ENCODE measurements at places on chromosomes 13 and 19. TPM values are rescaled to one million over a fixed set of nuclear protein-coding genes. Genes with fewer than 3 reads are reported as not detected.

The OLFM2 gene
- total RNA-seq: 0.82 TPM

The SOHLH2 gene
- total RNA-seq: 1.7 TPM

The WASF3 gene
- total RNA-seq: 13.5 TPM

The OR10H1 gene
- total RNA-seq: not detected

The GPALPP1 gene
- 31.2 TPM for total RNA-seq

The KCNJ14 gene
- 1.3 TPM for total RNA-seq

The ZNF534 gene
- total RNA-seq: not detected

The ZNF439 gene
- total RNA-seq: 2.8 TPM

The RAB3A gene
- total RNA-seq: 2.8 TPM

The ACP7 gene
- total RNA-seq: 0.45 TPM

The SNAPC2 gene
- total RNA-seq: 17.3 TPM

The MEDAG gene
- 325 TPM for total RNA-seq

The NPAS1 gene
- 0.49 TPM for total RNA-seq

The LHB gene
- not detected for total RNA-seq

The ZNF208 gene
- 0.09 TPM for total RNA-seq
